NCI-H1048 (cell line): ENCODE measurements at places on chromosomes 12 and 14.

- DNase-seq, result no peak
Measured at GRCh38 chr12:109822951-109823411, 10.2 kb downstream of the TRPV4 start.

DNA sequence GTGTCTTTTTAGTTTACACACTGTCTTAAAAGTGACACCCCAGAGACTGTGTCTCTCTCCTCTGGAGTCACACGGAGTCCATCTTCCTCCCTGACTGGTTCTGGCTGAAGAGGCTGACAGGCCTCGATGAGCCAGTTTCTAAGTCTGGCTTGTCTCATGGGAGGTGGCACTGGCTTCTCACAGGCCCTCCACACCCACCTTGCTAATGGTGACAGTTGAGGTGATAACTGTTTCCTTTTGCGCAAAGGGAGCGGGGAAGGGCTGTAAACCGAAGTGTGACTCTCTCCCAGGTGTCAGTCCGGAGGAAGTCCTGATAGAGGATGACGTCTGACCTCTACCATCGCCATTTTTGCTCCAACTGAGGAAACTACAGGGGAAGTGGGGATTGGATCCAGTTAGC lies 30.2 kb downstream of the KCTD10 start:
- no peak for DNase-seq

- DNase-seq, result no peak
Measured at GRCh38 chr12:121448771-121449315, 48.9 kb downstream of the RNF34 start.

DNA sequence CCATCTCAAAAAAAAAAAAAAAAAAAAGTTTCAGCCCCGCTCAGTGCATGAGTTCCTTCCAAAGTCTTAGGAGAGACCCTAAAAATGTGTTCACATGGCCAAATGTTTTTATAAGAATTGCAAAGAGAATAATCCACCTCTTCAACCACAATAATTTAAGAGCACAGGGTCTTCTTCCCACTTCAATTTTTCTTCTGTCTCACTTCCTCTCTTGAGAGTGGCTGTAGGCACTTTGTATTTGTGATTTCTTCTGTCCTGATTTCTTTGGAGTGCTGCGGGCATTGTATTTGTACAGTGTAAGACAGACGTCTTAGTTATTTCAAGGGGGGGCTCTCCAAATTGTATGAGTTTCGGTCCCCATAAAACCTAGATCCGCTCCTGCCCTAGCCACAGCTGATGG lies 58.3 kb downstream of the C12orf56 start:
- DNase-seq, result no peak

DNA sequence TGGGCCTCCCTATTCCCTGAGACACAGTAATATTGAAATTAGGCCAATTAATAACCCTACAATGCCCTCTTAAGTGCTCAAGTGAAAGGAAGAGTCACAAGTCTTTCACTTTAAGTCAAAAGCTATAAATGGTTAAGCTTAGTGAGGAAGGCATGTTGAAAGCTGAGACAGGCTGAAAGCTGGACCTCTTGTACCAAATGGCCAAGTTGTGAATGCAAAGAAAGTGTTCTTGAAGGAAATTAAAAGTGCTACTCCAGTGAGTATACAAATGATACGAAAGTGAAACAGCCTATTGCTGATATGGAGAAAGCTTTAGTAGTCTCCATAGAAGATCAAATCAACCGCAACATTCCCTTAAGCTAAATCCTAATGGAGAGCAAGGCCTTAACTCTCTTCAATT lies 140.8 kb downstream of the PTCSC3 start:
- DNase-seq, result no peak

DNA sequence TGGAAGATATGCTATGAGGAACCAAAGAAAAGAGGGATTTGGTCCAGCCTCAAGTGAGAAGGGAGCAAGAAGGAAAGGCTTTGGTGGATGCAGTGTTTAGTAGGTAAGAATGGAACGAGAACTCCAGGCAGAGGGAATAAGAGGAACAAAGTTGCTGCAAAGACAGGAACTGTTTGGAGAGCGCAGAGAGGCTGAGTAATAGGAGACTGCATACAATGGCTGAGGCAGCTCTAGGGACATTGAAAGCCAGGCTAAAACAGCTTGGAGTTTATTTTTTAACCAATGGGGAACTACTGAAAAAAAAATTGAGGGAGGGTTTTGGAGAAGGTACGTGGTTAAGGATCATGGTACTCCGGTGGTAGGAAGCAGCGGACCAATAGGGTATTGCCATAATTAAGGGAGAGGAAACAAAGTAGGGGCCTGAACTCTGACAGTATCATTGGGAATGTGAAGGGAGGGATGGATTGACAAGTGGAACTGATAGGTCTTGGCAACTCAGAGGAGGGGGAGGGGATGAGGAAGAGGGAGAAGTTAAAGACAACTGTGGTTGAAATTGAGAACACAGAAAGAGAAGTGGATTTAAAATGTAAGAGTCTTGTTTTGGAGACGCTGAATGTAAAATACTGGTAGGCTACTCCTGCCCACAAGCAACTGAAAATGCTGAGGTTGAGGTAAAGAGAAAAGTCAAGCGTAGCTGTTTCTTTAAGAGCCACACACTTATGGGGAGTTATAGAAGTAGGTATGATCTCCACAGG lies 4.8 kb downstream of the ASCL4 start:
- DNase-seq, result no peak

DNA sequence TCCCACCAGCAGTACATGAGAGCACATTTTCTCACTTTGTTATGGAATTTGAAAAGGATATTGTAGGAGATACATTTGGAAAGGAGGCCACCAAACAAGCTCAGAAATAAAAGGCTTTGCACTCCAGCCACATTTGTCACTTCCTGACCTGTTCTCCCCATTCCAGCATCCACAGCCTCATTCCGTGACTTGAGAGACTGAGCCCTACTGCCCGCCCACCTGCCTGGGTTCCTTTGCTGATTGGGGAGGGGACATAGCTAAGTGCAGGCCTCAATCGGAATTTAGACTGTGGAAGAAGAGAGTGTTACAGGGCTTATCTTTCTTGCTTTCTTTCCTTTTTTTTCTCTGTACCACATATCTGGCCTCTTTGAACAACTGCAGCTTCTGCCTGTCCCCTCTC lies 735.4 kb upstream of the TMEM132C start:
- DNase-seq, result no peak
